ENCODE measurements at places on chromosomes 2 and 18. TPM values are rescaled to one million over a fixed set of nuclear protein-coding genes. Genes with fewer than 3 reads are reported as not detected.

The GREB1L gene
- 11.0 TPM for total RNA-seq

The IL36A gene
- total RNA-seq, result not detected

The TMEM17 gene
- 5.9 TPM for total RNA-seq

DNA sequence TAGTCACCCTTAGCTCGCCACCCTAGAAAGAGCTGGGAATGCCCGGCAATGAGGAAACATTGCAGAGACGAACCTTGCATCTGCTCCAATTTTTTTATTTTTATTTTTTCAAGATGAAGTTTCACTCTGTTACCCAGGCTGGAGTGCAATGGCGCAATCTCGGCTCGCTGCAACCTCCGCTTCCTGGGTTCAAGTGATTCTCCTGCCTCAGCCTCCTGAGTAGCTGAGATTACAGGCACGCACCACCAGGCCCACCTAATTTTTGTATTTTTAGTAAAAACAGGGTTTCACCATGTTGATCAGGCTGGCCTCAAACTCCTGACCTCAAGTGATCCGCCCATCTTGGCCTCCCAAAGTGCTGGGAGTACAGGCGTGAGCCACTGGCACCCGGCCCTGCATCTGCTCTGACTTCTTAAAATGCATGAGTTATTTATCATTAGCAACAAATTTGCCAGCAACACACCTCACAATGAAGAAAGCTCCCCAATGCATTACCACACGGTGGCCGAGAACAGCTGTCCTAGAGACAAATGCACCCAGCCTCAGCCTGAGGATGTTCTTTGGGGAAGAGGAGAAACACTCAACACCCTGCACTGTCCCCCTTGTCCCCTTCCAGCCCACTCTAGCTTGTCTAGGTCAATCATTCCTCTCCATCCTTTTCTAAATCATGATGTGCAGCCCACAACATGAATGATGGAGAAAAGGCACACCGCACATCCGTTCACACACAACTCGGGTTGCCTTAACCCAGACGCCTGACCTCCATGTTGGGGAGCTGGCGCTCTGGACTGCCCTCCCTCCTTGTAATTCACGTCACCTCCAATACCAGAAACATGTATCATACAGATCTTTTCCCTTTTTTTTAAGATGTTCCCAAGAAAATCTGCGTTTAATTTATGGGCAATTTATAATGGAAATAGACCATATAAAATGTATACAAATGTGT lies 46.9 kb downstream of the TTC32 start:
- DNase-seq, result no peak
- no peaks in the 10 kb centered on the region for H3K36me3 ChIP-seq
- H3K4me3 ChIP-seq, result no peak overlapping the region

DNA sequence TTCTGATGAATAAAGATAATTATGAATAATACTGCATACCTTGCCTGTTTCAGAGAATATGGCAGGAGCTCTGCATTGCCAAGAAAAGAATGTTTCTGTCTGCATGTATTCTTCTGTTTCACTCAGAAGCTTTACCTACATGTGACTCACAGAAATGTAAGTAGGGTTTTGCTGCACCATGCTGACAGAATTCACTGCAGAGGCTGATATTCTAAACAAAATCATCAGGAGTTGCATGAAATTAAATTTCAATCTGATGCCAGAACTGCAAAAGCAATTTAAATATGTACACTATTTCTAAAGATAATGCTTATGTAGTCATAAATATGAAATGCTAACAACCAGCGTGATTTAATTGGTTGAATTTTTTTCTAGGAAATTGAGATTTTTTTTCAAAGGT lies 332.8 kb upstream of the FSHR start:
- DNase-seq, result no peak
- H3K36me3 ChIP-seq, result no peaks in the 10 kb centered on the region
- no peak overlapping the region for H3K4me3 ChIP-seq
- no peaks in the 10 kb centered on the region for H3K4me1 ChIP-seq
- no peak overlapping the region for H3K27ac ChIP-seq

GRCh38 chr18:6069103-6069502 lies 173.8 kb upstream of the TMEM200C start:
- no peak overlapping the region for H3K4me3 ChIP-seq
- no peaks in the 10 kb centered on the region for H3K4me1 ChIP-seq
- H3K27ac ChIP-seq, result no peak overlapping the region
- H3K27me3 ChIP-seq, result no peaks in the 10 kb centered on the region
- DNase-seq, result no peak

- H3K27me3 ChIP-seq, result no peaks in the 10 kb centered on the region
- H3K4me1 ChIP-seq, result peaks cover 2% of the 10 kb centered on the region
- no peak for DNase-seq
- peaks cover under 1% of the 10 kb centered on the region for H3K36me3 ChIP-seq
- H3K27ac ChIP-seq, result no peak overlapping the region
These were observed 16.9 kb upstream of the ILKAP start for GRCh38 chr2:238220274-238220891.

The TRAPPC12 gene
- 121 TPM for total RNA-seq

The DIPK1C gene
- not detected for total RNA-seq

GRCh38 chr2:85753525-85754312 lies at the start of gene ATOH8:
ATOH8 (plus strand) TSS chr2:85753991; CDS start chr2:85754190, 199 bp downstream.
- H3K4me3 ChIP-seq, result peak within 1 kb of the TSS; percentile 80
- H3K27me3 ChIP-seq, result peaks cover 74% of the 10 kb centered on the region
- no peak for DNase-seq
- no peaks in the 10 kb centered on the region for H3K36me3 ChIP-seq
- H3K27ac ChIP-seq, result peak within 1 kb of the TSS; percentile 80
